A172 (cell line): ENCODE measurements at places on chromosomes 2 and 18. TPM values are rescaled to one million over a fixed set of nuclear protein-coding genes. Genes with fewer than 3 reads are reported as not detected.
A peak's percentile ranks its signal among the peaks of the same experiment; 100 is the strongest.

CFAP221 gene
- 0.22 and 0.57 TPM in 2 replicates for total RNA-seq

LAMA1 gene
- total RNA-seq, result 4.4 and 7.2 TPM in 2 replicates

ORMDL1 gene
- total RNA-seq, result 128 and 137 TPM in 2 replicates

GDF7 gene
- total RNA-seq, result 0.10 and 0.24 TPM in 2 replicates

HOXD12 gene
- not detected in 2 replicates for total RNA-seq

DQX1 gene
- 0.17 TPM in 1 of 2 replicates, not detected in the other for total RNA-seq

- no peak for DNase-seq
These were observed 49.5 kb downstream of the CAPN13 start for GRCh38 chr2:30757749-30758148.

DNA sequence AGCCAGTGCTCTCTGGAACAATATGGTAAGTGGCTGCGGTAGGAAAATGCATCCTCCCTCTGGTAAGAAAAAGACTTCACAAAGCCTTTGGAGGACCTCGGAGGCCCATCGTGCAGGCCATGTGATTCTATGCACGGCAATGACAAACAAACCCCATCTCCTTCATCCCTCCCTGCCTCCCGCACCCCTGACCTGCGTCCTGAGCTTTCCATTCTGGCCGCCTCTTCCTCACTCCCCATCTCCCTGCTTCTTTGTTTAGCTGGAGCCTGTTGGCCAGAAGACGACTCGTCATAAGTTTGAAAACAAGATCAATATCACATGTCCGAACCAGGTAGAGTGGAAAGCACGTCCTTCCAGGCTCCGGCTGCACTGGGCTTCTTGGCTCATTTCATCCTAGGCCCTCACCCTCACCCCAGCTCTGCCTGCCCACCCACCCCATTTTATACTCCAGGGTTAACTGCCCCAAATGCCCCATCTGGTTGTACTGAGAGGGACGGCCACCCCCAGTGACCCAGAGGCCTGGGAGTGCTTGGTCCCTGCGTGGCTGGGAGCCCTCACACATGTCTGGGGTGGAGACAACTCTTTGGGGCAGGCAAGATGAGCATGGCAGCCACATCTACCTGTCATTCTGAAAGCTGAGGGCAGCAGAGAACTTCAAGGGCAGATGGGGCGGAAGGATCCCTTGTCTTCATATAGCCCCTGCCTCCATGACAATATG, 94.0 kb downstream of the PLB1 start:
- no peak for DNase-seq

DNA sequence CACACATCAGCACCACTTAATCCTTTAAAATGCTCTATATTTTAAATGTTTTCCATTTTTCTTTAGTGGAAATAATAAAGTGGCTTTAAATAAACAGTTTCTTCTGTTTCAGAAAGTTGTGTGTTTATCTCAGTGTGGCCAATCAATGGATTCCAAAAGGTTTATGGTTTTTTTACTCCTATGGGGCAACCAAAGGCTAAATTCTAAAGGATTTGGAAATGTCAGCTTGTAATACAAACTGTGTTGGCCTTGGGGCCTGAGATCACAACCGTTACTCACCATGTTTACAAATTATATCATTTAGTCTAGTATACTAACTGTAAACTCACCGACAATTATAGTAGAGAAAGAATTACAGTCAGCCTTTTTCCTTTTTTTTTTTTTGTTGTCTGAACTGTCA, 827.2 kb downstream of the EPHA4 start:
- DNase-seq, result no peak

DNA sequence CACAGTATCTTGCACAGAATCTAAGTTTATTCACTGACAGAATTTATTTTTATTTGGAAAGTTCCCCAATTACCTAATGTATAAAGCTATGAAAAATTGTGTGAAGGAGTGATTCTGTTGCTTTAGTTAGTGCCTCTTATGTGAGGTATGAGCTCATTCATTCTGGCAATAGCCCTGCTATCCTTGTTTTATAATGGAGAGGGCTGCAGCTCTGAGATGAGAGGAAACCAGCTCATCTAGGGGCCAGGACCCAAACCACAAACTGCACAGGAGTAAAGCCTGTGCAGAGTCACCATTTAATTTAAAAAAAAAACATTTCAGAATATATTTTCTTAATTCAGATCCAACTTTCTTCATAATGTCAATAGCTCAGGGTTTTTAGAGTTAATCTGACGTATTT, 383.0 kb downstream of the TMEM182 start:
- no peak for DNase-seq

- peak; percentile 21 for DNase-seq
These were observed 478.7 kb upstream of the REG3G start for GRCh38 chr2:78546843-78547242.

- no peak for DNase-seq
These were observed 164.2 kb downstream of the VWC2L start for GRCh38 chr2:214575030-214575429.

DNA sequence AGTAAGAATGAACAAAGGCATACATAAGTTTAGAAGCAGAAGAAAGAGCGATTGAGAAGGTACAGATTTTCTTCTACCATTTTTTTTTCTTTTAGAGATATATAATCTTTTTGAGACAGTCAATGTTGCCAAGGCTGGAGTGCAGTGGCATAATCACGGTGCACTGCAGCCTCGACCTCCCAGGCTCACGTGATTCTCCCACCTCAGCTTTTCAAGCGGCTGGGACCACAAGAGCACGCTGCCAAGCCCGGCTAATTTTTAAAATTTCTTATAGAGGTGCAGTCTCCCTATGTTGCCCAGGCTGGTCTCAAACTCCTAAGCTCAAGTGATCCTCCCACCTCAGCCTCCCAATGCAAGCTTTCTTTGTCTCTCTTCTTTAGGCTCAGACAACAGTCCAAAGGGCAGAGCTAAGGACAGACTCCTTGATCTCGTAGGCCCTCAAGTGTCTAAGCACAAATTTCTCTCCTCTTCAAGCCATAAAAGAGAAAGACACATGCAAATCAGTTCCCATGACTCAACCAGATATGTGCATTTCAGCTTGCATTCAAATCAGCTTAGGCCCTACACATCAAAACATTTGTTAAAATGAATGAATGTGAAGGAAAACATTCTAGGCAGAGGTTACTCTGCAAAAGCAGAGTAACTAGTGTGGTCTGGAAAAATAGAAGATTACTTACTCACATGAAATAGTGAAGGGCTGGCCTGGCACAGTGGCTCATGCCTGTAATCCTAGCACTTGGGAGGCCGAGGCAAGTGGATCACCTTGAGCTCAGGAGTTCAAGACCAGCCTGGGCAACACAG, 18.0 kb downstream of the ITSN2 start:
- DNase-seq, result no peak

DNA sequence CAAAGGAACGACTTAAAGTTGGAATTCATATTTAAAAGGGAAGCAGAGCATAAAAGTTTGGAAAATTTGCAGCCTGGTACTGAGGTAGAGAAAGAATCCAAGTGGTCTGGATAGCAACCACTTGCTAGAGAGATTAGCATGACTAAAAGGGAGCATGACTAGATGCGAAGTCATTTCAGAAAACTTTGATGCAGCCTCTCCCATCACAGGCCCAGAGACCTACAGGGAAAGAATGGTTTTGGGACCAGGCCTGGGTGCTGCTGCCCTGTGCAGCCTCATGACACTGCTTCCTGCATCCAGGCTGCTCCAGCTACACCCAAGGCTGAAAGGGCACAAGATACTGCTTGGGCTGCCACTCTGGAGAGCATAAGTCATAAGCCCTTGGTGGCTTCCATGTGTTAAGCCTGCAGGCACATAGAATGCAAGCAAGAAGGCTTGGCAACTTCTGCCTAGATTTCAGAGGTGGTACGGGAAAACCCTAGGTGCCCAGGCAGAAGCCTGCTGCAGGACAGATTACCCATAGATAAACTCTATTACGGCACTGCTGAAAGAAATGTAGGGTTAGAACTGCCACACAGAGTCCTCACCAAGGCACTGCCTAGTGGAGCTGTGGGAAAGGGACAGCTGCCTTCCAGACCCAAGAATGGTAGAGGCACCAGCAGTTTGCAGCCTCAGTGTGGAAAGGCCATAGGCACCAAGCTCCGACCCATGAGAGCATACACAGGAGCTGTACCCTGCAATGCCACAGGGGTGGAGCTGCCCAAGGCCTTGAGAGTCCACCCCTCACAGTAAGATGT, 12.6 kb upstream of the CHN1 start:
- DNase-seq, result no peak

- DNase-seq, result no peak
These were observed 39.9 kb downstream of the RPL37A start for GRCh38 chr2:216538538-216538937.
